NCI-H1436 treated with DMSO at 0.1 percent for 48 hours (cell line): ENCODE measurements at places on chromosomes 11 and 22.

DNA sequence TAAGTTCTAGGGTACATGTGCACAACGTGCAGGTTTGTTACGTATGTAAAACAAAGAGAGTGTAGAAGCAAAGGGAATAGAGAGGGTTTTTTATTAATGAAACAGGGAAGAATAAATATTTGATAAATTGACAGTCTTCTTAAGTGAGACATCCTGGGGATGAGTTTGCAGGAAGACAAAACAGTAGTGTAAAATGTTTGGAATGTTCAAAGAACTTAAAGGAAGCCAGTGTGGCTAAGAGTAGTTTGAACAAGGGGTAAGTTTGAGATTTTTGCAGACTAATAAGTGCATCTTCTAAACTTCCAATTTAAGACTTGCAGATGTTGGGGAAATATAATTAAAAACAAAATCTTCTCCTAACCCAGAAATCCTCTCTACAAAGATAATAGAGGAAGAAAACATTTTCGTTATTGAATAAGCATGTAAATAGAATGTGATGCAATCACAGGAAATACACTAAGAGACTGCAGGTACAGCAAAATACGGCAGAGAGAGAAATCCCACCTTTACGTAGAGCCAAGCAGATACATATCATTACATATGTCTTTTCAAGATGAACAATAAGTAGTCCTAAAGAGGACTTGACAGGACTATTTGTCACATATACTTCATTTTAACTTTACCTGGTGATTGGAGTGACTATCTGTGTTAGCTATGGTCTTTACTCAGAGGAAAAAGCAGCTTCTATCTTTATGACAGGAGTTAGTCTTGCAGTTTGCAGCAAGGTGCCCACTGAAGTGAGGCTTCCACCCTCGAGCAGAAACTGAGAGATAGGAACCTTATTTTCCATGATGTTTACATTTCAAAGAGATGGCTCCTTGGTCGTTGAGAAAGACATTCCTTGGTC, 402.1 kb downstream of the CNTN5 start:
- DNase-seq = no peak

- no peak for DNase-seq
These were observed 42.8 kb downstream of the PIWIL3 start for GRCh38 chr22:24731761-24732160.

DNA sequence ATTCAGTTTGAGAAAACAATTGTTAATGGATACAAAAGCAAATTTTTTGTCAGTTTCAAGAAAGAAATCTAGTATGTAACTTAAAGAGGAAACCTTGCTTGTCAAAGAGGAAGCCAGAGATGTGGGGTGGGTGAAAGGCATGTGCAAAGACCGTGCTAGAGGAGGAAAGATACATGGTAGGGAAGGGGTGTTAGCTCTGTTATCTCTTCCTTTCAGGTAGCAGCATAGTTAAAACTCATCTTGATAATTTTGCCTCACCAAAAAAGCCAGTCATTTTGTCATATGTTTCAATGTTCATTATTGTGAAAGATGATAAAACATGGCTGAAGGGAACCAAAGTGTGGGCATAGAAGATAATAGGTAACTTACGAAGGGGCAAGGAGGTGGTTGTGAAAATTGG, 2.6 kb upstream of the MS4A2 start:
- no peak for DNase-seq

DNA sequence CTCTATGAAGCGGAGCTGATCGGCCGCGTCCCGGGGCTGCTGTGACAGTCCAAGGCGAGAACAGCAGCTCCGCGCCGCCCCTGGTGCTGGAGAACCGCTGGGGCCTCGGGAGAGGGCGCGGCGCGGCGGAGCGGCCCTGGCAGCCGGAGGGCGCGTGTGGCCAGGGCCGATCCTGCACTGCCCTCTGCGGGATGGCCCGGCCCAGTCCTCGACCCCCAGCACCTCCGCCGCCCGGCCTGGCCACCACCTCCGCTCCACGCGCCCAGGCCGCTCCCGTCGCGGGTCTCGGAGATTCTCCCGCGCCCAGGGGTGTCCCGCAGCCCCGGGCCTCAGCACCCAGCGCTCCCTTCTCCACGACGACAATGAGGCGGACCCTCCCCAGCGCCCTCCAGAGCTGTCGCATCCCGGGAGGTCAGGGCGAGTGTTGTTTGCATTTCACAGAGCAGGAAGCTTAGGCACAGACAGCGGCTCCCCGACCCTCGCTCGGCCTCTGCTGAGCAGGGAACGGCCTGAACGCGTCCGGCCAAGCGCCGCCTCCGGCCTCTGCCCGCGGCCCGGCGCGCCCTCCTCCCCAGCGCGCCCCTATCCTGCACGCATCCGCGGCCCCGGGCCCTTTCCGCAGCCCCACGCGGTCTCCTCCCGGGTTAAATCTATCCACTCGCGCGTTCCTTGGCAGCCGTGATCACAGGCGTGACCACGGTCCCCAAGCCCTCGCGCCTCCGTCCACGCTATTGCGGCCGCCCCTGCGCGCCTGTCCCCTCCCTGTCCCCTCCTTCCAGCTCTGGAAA, 109.7 kb downstream of the WNT7B start:
- DNase-seq = no peak

GRCh38 chr11:112608509-112608908, 347.8 kb upstream of the PLET1 start:
- DNase-seq = no peak

GRCh38 chr22:45554040-45554406, 51.3 kb downstream of the FBLN1 start:
- no peak for DNase-seq

GRCh38 chr11:43419460-43419859, 60.7 kb downstream of the TTC17 start:
- no peak for DNase-seq

GRCh38 chr22:50498322-50498890, 9.1 kb downstream of the LMF2 start:
- no peak for DNase-seq

GRCh38 chr22:28903729-28904128, 20.4 kb downstream of the ZNRF3 start:
- DNase-seq = no peak

DNA sequence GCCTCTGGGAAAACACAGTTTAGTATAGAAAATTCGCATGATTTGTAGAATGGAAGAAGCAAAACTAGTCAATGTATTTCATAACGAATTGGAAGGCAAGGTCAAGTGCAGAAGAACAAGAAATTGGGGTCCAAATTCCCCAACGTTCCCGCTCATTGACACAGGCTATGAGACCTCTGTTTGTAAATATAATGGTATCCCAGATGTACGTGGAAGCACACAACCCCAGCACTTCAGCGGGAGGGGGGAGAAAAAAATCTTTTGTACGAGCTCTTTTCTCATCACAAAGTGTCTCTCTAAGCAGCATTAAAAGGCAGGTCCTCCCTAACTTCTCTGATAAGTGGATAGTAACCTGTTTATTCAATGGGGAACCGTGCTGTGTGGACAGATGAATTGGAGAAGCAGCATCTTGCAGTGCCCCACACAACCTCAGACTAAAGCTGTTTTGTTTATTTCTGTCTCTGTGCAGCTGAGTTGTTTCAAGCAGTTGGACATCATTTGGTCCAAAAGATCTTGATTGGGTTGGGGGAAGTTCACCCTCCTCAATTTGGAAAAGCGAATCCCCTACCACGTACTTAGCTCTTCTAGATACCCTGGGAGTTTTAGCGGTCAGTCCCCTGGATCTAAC, 1.1 kb upstream of the GAB2 start:
- no peak for DNase-seq

DNA sequence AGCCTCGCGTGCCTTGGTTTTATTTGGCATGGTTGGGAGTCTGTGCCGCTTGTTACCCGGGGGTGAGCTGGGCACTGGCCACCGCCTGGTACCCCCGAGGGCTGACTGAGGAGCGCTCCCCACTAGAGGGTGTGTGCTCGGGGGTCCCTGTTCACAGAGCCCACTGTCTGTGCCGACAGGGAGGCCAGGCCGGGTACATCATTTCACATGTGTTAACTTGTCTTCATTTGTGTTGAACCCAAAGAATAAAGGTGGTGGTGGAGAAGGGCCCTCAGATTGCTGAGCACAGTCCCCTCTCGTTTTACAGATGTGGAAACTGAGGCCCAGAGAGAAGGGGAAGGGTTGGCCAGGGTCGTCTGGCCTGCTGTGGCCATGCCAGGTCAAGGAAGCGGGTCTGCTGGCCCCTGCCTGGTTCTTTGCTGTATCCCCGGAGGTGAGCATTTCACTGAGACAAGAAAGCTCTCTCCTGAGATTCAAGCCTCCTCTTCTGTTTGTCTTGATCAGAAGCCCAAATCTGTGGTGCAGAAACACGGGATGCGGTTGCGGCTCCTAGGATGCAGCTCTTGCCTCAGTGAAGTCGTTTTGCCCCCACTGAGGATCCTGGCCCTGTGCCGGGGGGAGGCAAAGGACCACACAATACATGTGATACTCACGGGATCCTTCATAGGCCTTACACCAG, 60.8 kb downstream of the FBLN1 start:
- no peak for DNase-seq

GRCh38 chr11:1819074-1819473, 15.7 kb upstream of the SYT8 start:
- no peak for DNase-seq

DNA sequence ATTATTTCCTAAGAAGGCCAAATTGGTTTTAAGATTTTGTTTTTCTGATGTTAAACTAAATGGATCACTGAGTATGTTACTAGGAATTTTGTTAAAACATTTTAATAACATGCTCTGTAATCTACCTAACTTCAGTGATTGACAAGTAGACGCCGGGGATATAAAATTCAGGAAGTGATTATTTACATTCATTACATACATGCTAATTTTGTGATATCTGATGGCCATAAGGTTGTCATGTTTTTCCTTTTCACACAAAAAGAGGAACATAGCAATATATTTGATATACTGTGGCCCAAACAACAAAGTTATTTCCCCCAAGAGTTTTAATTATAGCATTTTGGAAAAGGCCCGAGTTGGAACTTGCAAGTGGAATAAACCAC, 12.1 kb downstream of the SCUBE1 start:
- DNase-seq = no peak

DNA sequence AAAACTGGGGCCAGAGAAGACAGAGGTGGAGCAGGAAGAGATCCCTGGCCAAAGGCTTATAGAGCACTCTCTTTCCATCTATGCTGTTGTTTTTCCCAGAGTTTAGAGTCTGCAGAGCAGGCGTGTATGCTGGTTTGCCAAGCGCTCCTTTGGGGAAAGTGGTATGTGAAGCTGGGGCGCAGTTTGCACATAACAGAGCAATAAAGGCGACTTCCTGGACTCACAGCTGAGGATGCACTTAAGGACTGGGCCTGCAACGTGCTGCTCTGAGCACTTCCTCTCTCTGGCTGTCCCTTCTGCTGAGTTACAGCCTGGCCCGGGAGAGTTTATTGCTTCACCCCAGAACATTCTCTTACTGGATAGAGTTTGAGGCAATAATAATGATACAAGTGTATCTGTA, 41.7 kb downstream of the THAP12 start:
- DNase-seq = no peak

GRCh38 chr11:94666792-94667721, 99.9 kb downstream of the PIWIL4 start:
- no peak for DNase-seq

GRCh38 chr22:38228873-38229740, 27.3 kb downstream of the MAFF start:
- DNase-seq = no peak

- no peak for DNase-seq
These were observed 41.4 kb downstream of the MCHR1 start for GRCh38 chr22:40720538-40721256.

GRCh38 chr11:120918257-120918656, 105.6 kb upstream of the TBCEL start:
- DNase-seq = no peak

DNA sequence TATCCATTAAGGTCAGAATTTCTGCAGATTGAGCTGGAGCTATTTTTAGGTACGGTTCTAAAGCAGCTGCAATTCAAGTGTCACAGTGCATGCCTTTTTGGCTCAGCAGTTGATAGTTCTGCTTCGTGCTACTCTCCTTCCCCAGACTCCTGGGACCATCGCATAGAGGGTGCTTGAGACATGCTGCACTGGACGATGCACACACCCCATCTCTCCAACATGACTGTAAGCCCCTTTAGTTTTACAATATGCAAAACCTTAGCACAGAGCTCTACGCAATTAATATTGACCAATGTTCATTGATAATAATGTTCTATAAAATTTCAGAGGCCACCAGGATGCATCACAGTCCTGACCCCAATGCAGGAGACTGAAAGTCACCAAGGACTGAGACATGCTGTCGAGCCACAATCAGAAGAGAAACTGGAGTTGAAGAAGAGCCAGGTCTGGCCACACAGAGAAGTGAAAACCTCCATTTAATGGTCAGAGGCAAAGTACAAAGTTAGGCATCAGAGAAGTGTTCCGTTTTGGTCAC, 120.9 kb upstream of the ZC3H12C start:
- DNase-seq = no peak

- DNase-seq = no peak
These were observed 34.2 kb upstream of the CSNK2A3 start for GRCh38 chr11:11387207-11387606.

DNA sequence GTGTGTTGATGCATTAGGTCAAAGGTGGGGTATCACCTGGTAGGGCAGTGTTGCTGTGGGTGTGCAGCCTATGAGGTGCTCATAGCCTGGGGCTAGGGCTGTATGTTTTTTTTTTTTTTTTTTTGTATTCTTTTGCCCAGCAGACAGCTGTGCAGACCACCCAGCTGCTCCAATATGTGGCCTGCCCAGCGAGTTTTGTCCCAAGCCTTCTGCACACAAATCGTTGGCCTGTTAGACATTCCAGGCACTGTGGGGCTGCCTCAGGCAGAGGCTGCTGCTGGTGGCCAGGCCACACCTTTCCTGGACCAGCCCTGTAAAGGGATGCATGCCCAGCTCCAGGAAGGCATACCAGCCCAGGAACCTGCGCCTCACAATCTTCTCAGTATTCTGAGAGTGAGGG, 348.5 kb downstream of the JRKL start:
- no peak for DNase-seq

- no peak for DNase-seq
These were observed 122.7 kb upstream of the GUCY1A2 start for GRCh38 chr11:107140983-107141382.

- DNase-seq = peak; percentile 5
These were observed 319.7 kb downstream of the CTTN start for GRCh38 chr11:70717936-70718595.

GRCh38 chr22:23786261-23786710, 480 bp upstream of the SMARCB1 start:
- no peak for DNase-seq

GRCh38 chr11:132300283-132300682, 929.9 kb downstream of the NTM start:
- DNase-seq = no peak

GRCh38 chr11:77123591-77123990, 4.5 kb upstream of the MYO7A start:
- no peak for DNase-seq

DNA sequence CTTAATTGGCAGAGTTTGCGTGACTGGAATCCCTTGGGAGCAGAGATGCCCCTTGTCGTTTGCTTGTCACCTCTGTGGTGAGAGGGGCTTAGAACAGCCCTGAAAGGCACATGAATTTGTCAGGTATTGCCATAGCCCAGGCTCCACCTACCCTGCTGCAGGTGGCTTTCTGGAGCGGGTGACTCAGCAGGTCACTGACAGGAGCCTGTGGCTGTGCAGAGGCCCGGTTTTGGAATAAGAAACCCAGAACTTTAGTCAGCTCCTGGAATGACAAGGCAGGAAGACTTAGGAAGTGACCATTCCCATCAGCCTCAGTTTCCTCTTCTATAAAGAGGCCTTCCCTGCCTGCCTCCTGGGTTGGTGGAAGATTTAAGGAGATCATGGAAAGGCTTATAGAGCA, 539.7 kb downstream of the INSC start:
- DNase-seq = no peak
